ENCODE measurements at places on chromosomes 3 and 15. TPM values are rescaled to one million over a fixed set of nuclear protein-coding genes. Genes with fewer than 3 reads are reported as not detected.
A peak's percentile ranks its signal among the peaks of the same experiment; 100 is the strongest.

GRCh38 chr3:195007766-195008165, 263.2 kb downstream of the XXYLT1 start:
- peaks cover 9% of the 10 kb centered on the region for H3K4me1 ChIP-seq
- no peak overlapping the region for H3K4me3 ChIP-seq
- no peaks in the 10 kb centered on the region for H3K27me3 ChIP-seq

GRCh38 chr15:52994290-52994689, 204.2 kb upstream of the ONECUT1 start:
- no peak overlapping the region for H3K27ac ChIP-seq
- H3K36me3 ChIP-seq: no peaks in the 10 kb centered on the region
- no peak overlapping the region for H3K4me3 ChIP-seq
- no peaks in the 10 kb centered on the region for H3K27me3 ChIP-seq
- DNase-seq: no peak

GRCh38 chr3:193621127-193621526, 28.1 kb downstream of the OPA1 start:
- H3K4me3 ChIP-seq: no peak overlapping the region
- no peak overlapping the region for H3K27ac ChIP-seq
- DNase-seq: no peak
- no peaks in the 10 kb centered on the region for H3K27me3 ChIP-seq
- no peaks in the 10 kb centered on the region for H3K36me3 ChIP-seq
- no peaks in the 10 kb centered on the region for H3K4me1 ChIP-seq

DNA sequence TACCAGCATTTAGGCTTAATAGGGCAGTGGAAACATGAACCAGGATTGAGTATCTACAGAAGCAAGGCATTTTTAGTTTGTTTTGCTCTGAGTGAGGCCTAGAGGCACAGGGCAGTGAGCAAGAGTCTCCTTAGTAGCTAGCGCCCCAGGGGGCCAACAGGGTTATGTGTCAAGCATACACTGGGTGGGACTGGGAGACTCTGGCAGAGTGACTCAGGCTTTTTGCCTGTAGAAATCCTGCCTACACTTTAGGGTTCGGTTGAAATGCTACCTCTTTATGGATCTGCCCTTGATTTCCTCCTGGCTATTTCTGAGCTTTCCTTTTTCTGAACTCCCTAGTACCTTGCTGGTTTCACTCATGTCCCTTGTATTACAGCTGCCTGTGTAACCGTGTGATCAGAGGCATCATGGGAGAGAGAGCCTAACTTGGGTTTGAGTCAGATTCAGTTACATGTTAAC, 72.2 kb downstream of the TOP2B start:
- H3K36me3 ChIP-seq: peaks cover 12% of the 10 kb centered on the region
- H3K27ac ChIP-seq: peak overlapping the region; percentile 23
- no peak overlapping the region for H3K4me3 ChIP-seq
- H3K4me1 ChIP-seq: peaks cover 12% of the 10 kb centered on the region
- H3K27me3 ChIP-seq: no peaks in the 10 kb centered on the region

GRCh38 chr3:149386299-149386606, 8.8 kb upstream of the TM4SF1 start:
- H3K4me3 ChIP-seq: no peak overlapping the region
- H3K27ac ChIP-seq: peak overlapping the region; percentile 67
- DNase-seq: no peak
- H3K4me1 ChIP-seq: peaks cover 23% of the 10 kb centered on the region
- H3K27me3 ChIP-seq: no peaks in the 10 kb centered on the region
- H3K36me3 ChIP-seq: no peaks in the 10 kb centered on the region

DNA sequence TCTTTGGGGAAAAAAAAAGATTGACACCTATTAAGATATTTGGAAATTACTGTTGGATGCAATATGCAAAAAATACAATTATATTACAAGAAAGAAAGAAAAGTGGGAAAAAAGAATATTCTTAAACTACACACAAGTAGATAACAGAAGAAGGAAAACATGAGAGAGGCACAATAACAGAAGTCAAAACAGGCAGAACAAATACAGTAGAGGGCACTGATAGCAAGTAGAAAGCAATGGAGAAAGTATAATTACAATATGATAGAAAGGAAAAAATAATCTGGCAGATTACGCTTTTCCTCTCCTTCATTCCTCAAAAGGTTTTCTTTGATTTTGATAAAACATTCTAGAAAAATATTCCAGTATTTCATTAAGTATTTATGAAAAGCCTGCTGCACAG, 72.1 kb downstream of the ADAM10 start:
- H3K4me3 ChIP-seq: no peak overlapping the region
- H3K27me3 ChIP-seq: no peaks in the 10 kb centered on the region
- no peaks in the 10 kb centered on the region for H3K4me1 ChIP-seq
- no peak for DNase-seq

DNA sequence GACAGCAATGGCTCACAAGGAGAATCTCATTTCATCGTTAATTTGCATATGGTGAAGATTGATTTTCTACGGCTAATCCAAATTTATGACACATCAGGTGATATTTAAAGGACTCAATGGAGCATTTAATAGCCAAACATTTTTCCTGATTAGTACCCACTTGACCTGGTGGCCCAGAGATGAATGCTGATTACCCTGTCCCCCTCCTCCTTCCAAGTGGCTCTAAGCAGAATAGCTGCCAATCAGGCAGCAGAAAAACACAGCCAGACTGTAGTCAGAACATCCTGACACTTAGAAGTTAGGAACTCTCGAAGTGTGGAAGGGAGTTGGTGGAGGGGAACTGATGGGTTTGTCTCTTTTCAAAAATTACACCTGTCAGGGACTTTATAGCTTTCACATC, 302.5 kb downstream of the ZNF621 start:
- no peak for DNase-seq
- H3K4me3 ChIP-seq: no peak overlapping the region
- H3K4me1 ChIP-seq: no peaks in the 10 kb centered on the region
- H3K36me3 ChIP-seq: no peaks in the 10 kb centered on the region

DNA sequence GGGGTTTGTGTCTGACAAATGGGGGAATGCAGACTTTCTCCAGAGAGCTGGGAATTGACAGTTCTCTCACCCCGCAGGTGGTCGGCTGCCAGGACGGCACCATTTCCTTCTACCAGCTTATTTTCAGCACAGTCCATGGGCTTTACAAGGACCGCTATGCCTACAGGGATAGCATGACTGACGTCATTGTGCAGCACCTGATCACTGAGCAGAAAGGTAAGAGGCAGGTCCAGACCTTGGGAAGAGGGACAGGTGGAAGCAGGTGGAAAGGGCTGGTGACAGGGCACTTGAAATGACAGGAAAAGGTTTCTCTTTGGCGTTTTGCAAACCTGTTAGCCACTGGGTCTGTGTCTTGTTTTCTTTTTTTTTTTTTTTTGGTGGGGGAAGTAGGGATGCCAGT, 36.6 kb downstream of the IFT122 start:
- H3K27ac ChIP-seq: no peak overlapping the region
- H3K36me3 ChIP-seq: peaks cover 66% of the 10 kb centered on the region
- no peak overlapping the region for H3K4me3 ChIP-seq
- peaks cover 1% of the 10 kb centered on the region for H3K4me1 ChIP-seq
- H3K27me3 ChIP-seq: no peaks in the 10 kb centered on the region

DNA sequence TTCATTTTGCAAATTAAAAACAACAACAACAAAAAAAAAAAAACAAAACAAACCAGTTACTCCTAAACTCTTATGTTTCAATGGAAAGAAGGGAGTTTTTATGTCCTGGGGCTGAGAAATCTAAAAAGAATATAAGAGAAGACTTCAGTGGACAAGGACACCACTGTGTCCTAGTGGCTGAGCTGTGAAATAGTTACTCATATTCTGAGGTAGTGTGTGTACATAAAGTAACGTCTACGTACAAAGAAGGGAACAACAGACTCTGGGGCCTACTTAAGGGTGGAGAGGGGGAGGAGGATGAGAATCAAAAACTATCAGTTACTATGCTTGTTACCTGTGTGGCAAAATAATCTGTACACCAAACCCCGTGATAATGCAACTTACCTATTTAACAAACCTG, 6.0 kb upstream of the TP53BP1 start:
- no peak overlapping the region for H3K27ac ChIP-seq
- no peaks in the 10 kb centered on the region for H3K36me3 ChIP-seq
- no peaks in the 10 kb centered on the region for H3K27me3 ChIP-seq
- no peaks in the 10 kb centered on the region for H3K4me1 ChIP-seq
- H3K4me3 ChIP-seq: no peak overlapping the region

- no peaks in the 10 kb centered on the region for H3K36me3 ChIP-seq
- H3K27ac ChIP-seq: peak overlapping the region; percentile 98
- no peaks in the 10 kb centered on the region for H3K27me3 ChIP-seq
- DNase-seq: no peak
These were observed 1.3 kb downstream of the PIK3CA start for GRCh38 chr3:179149406-179149867.

DNA sequence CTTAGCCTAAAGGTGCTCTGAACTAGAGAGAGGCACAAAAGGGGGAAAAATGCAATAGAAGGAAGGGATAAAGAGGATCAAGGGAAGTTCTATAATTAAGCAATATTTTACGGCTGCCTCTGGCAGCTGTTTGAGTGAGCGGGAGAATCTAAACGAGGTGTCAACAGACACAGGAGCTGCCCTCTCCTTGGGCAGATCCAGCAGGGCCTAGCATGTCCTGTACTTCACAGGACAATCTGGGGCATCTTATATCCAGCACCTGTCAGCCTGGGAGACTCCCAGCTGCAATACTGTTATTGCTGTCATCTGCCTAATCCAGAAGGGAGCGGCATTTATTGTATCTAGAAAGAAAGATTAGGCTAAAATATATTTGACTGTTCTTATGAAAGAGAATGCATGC, 68.9 kb downstream of the WWTR1 start:
- no peak overlapping the region for H3K27ac ChIP-seq
- no peak for DNase-seq
- no peaks in the 10 kb centered on the region for H3K27me3 ChIP-seq
- peaks cover 77% of the 10 kb centered on the region for H3K4me1 ChIP-seq
- no peak overlapping the region for H3K4me3 ChIP-seq

DNA sequence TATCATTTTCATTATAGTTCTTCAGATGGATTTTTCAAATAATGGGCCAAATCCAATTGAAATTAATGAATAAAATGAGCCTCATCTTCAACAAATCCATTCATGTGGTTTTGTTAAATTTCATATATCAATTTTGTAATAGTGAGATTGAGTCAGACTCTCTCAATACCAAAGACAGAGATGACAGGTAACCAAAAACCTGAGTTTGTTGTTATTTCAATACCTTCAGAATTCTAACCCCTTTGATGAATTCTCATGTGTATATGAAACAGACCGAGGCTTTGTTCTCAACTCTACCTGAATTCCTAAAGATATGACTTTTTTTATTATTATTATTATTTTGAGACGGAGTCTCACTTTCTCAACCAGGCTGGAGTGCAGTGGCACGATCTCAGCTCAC, 92.8 kb downstream of the FOXP1 start:
- DNase-seq: no peak
- H3K4me3 ChIP-seq: no peak overlapping the region
- no peaks in the 10 kb centered on the region for H3K27me3 ChIP-seq
- H3K36me3 ChIP-seq: peaks cover 34% of the 10 kb centered on the region

- no peaks in the 10 kb centered on the region for H3K27me3 ChIP-seq
- no peaks in the 10 kb centered on the region for H3K36me3 ChIP-seq
- no peak overlapping the region for H3K4me3 ChIP-seq
- H3K4me1 ChIP-seq: no peaks in the 10 kb centered on the region
- no peak for DNase-seq
- H3K27ac ChIP-seq: no peak overlapping the region
These were observed 8.8 kb downstream of the SLC12A8 start for GRCh38 chr3:125203731-125204130.

DNA sequence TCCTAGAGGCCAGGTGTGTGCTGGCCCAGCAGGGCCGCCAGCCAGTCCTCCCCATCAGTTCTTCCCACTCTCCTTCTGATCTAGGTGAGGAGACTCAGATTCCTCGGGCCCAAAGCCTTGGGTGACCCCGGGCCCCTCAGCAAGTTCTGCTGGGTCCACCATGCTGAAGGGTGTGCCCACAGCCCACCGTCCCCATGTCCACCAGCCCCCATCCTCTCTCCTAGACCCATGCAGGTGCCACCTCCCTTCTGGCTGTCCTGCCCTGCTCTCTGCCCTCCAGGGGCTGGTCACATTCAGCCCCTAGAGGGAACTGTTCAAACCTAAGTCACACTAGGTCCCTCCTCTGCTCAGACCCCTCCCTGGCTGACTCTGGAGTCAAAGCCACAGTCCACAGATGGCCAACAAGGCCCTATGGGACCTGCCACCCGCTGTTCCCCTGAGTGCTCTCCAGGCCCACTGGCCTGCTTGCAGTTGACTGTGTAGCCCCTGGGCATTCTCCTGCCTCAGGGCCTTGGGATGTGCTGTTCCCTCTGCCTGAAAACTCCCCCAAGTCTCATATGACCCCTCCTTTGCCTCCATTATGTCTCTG, 878 bp upstream of the TLR9 start:
- H3K4me3 ChIP-seq: no peak overlapping the region
- peaks cover 2% of the 10 kb centered on the region for H3K4me1 ChIP-seq
- DNase-seq: no peak
- H3K36me3 ChIP-seq: peaks cover 54% of the 10 kb centered on the region

The TRMT10C gene
- 26.7 TPM for total RNA-seq

The TBC1D5 gene
- total RNA-seq: 55.2 TPM

The BNC1 gene
- 1.4 TPM for total RNA-seq

The B3GNT5 gene
- 8.1 TPM for total RNA-seq

The GOLGA6L22 gene
- total RNA-seq: not detected

Data from tibial nerve (tissue), 4 donors.